Stimulated activated CD4-positive, alpha-beta T cell treated with anti-CD3 and anti-CD28 coated beads, Interleukin-15, amount 100 ng/mL, for 1 hour (primary cell): ENCODE measurements at places on chromosomes 2 and 18.

DNA sequence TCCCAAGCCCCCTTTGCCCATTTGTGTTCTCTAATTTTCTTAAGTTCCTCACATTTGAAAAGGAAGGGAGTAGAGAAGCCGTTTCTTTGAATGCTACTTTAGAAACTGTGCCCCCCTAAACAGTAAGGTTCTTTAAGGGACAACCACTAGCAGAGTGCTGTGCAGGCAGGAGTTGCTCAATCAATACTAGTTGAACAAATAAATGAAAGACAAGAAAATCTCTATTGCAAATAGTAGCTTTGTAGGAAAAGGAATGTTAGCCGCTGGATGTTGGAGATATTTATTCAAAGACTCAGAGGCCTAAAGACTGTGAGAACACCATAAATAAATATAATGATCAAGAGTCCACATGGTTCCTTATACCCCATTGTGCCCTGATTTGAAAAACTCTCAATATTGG is 119.8 kb upstream of the SMAD7 start:
- DNase-seq, result no peak

DNA sequence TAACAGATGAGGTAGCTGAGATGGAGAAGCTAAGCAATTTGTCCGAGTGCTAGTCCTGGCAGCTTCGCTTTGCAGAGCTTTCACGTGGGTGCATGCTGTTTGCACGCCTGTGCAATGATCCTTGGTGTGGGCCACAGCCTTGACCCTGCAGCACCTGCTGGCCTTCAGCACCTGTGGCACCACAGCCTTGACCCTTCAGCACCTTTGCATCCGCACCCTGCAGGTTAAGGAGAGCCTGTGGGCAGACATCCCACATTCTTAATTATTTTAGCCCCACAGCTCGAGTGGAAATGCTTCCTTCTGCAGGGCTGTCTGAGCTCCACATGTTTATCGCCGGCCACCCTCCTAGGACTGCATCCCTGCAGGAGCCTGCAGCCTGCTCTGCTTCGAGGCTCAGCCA is 19.3 kb downstream of the NCK2 start:
- no peak for DNase-seq

DNA sequence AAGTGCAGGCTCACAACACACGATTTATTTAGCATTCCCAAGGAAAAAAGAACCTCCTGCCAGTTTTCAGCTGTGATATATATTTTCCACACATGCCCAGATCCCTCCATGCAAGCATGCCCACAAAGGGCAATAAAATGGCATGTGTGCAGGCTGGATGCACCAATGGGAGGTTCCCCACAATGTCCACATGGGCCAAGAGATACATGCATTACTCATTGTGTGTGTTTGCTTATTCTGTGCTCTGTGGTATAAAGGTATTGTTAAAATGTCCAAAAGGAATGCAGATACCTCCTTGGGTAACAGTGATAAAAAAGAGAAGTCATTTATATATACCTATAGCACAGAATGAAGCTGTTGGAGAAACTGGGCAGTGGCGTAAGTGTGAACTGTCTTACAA is 207.4 kb downstream of the FHOD3 start:
- no peak for DNase-seq

GRCh38 chr2:11752906-11753305 is 6.5 kb downstream of the LPIN1 start:
- no peak for DNase-seq

DNA sequence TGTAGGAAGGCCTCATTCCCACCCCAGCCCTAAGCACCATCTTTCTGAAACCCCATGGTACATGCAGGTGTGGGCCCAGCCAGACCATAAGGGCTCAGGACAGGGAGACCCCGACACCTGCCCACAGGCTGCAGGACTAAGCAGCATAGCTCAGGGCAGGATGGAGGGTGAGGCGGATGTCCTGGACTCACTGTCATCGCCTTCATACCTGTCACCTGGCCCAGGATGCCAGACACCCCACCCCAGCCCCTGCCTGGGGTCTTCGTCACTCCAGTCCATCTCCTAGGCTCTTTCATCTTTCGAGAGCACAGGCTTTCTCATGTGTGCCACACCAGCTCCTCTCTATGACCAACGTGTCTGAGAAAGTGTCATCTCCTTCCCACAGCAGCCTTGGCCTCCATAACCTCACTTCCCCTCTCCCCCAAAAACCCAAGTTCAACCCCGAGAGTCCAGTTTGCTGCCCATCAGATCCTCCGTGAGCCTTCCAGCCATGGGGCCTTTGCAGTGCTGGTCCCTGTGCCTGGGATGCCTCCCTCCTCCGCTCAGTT is 71.5 kb downstream of the EMX1 start:
- no peak for DNase-seq

DNA sequence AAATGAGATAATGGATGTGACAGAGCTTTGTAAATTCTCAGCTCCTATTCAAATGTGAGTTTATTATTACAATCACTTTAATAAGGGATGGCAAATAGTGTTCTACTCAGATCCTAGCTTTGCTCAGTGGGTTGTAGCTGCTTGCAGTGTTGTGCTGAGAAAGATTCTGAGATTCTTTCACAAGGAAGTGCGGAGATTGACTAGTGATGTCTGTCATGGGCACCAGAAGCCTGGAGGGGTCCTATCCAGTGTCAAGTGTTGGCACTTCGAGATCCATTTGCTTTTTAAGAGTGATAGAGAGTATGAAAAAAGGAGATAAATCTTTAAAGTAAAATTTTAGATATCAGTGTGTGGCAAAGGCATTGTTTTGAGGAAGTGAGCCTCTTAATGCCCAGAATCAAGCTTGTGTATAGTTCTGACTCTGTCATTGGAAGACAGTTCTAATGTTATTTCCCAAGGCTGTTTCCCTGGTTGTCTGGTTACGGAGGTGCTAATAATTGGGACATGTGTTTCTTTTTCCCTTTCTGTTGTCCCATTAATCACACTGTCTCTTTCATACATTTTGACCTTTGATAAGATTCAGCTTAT is 181.7 kb upstream of the SPRED2 start:
- DNase-seq, result no peak

DNA sequence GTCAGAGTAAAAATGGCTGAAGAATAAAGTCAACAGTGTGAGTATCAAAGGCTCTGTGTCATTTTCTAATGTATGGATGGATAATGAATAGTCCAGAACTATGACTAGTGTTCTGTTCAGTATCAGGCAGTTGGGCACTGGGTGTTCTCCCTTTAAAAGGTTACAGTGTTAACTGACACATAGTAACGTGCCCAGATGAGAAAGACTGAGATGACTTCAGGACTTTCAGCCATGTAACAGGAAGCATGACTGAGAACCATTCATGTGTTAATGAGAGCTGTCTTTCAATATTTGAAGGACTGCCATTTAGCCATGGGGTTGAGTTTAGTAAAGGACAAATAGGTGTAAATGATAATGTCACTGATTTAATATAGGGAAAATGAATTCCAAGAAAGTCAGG is 187.1 kb downstream of the GULP1 start:
- DNase-seq, result no peak

DNA sequence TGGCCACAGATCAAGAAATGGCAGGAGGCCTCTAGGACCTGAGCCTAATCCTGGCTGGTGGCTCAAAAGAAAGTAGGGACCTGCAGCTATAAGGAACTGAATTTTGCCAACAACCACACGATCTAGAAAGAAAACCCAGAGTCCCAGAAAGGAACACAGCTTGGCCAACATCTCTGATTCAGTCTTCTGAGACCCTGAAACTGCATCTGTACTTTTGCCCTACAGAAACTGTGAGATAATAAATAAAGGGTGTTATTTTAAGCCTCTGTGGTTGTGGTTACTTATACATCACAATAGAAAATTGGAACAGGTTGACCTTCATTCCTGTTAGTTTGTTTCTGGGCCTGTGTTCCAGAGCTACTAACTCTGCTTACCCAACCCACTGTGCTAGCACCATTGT is 356.8 kb upstream of the ST6GAL2 start:
- no peak for DNase-seq

- no peak for DNase-seq
Measured at GRCh38 chr2:112958428-112959108, 19.2 kb upstream of the IL36G start.

- no peak for DNase-seq
Measured at GRCh38 chr2:238023608-238024007, 37.2 kb upstream of the SCLY start.

GRCh38 chr18:23902396-23902795 is 112.2 kb upstream of the TTC39C start:
- no peak for DNase-seq

- no peak for DNase-seq
Measured at GRCh38 chr2:179909845-179910734, 48.7 kb upstream of the ZNF385B start.

- peak; percentile 17 for DNase-seq
Measured at GRCh38 chr2:11669454-11670291, at the start of gene NTSR2. NTSR2 (minus strand) TSS chr2:11670195; CDS start chr2:11670129, 66 bp downstream.

DNA sequence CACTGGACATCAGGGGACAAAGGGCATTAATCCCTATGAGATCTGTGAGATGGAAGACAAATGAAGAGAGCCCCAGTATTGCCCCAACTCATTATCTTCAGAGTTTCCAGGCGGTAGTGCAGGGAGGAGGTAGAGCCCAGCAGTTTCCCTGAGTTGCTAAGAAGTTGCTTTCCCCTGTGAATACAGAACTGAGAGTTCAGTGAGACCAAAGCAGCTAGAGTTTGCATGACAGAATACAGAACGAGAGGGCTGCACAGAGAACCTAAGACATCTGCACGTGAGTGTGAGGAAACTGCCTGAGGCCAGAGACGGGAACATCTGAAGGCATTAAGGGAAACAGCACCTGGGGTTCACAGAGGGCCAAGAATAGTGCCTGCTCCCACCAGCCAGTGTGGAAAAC is 18.1 kb upstream of the PGAP1 start:
- no peak for DNase-seq

GRCh38 chr2:240603081-240603835 is 16.7 kb downstream of the CAPN10 start:
- DNase-seq, result no peak
